Esophagus mucosa (tissue), 1 donor: ENCODE measurements at places on chromosomes 12 and 14.

DNA sequence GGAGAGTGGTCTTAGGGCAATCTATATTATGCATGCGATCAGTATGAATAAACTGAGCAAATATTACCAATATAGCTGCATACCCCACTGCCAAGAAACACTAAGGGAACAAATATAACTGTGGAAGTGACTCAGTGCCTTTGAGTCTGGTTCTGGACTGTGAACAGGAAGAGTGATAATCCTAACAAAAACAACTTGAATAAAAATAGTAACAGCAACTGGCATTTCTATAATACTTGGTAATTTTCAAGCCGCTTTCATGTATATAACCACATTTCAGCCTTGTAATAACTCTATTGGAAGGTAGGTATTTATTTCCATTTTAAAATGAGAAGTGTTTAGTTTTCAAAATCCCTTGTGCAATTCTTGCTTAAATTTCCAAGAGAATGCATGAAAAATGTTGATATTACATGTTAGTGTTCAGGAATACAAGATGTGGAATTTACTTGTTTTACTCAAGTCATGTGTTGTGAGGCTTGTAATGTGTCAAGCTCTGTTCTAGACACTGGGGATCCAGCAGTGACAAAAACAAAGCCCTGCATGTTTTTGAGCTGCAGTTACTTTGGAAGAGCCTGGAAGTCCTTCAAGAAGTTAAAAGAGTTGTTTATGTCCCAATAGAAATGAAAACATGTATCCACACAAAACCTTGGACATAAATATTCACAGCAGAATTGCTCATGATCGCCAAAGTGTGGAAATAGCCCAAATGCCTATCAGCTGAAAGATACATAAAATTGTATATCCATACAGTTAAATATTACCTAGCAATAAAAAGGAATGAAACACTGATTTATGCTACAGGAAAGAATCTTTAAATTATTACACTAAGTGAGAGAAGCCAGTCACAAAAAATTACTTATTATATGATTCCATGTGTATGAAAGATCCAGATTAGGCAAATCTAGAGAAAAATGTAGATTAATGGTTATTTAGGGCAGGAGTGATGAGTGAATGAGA, 338.1 kb upstream of the TMEM132C start:
- no peak for ATAC-seq

GRCh38 chr12:84038242-84038641, 874.4 kb downstream of the SLC6A15 start:
- no peak for ATAC-seq

- no peak for ATAC-seq
Observed at GRCh38 chr12:102685841-102686240, 205.5 kb upstream of the IGF1 start.

DNA sequence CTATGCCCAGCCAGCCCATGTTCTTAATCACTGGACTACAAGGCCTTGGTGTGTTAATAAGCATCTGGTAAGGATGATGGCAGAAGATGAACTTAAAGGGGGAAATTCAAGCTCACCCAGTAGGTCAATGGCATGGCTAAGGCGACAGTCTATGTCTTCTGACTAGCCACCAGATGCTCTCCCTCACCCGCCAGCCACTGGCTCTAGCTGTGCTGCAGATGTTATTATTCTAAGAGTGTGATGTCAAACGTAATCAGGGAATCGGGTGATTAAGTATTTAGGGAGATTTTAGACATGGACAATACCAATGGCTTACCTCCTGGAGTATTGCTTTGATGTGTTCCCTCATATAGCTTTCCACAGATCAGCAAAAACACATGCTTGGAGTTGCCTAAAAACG, 39.2 kb upstream of the MAX start:
- no peak for ATAC-seq

- no peak for ATAC-seq
Observed at GRCh38 chr14:102461490-102462338, 47.9 kb downstream of the ANKRD9 start.
